GM12892 (cell line): ENCODE measurements at places on chromosomes 7 and 10.

DNA sequence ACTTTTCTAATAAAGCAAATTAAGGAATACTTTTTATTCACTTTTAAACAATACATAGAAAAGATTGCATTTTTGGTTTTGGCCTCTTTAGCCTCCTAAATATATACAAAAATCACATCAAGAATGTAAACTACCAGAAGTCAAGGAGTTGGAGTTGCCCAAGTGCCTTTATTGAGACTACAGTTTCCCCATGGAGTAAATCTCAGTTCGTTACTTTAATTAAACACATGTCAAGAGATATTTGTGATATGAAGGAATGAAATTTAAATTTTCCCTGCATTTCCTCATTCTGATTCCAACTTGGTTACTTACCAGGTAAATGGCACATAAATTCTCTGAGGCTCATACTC, 492.9 kb downstream of the TNS3 start:
- DNase-seq, result no peak

DNA sequence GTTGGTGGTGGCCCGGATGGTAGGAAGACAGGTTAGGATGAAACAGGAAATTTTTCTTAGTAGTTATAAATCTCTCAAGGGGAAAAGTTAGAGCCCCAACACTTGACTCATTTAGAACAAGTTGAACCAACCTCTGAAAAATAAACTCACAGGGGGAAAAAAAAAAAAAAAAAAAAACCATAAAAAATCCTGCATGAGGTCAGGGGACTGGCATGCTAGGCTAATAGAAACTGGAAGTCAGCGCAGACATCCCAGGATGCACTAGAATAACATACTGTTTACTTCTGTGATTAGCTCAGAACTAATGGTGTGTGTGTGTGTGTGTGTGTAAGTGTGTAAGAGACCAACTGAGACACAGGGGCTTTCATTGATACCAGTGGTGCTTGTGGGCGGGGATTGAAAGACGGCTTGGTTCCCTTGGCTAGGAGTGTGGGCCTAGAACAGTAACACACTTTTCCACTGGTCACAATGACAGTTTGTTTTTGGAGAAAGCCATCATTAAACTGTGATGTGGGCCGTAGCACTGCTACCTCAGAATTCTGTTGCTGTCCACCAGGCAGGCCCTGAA, 491.6 kb upstream of the GALNT17 start:
- no peak for DNase-seq

DNA sequence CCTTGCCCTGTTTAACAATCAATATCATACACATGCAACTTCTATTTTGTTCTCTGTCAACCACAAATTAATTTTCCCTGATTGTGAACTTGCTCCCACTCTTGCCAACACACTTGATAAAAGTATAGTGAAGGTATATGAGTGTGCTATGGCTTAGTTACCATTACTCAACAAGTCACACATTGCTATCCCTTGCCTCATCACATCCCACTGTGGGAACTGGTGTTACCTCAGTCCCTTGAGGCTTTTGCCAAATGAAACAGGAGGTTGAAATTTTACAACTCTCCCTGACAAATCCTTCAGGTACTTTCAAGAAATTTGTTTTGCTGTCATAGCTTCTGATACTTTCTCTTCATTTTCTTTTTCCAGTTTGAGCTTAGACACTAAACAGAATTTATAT, 472.5 kb upstream of the SEMA3D start:
- DNase-seq, result no peak

- DNase-seq, result no peak
Observed at GRCh38 chr7:98698976-98699375, 81.9 kb downstream of the NPTX2 start.

GRCh38 chr10:22365233-22365632, 19.9 kb downstream of the SPAG6 start:
- no peak for DNase-seq

DNA sequence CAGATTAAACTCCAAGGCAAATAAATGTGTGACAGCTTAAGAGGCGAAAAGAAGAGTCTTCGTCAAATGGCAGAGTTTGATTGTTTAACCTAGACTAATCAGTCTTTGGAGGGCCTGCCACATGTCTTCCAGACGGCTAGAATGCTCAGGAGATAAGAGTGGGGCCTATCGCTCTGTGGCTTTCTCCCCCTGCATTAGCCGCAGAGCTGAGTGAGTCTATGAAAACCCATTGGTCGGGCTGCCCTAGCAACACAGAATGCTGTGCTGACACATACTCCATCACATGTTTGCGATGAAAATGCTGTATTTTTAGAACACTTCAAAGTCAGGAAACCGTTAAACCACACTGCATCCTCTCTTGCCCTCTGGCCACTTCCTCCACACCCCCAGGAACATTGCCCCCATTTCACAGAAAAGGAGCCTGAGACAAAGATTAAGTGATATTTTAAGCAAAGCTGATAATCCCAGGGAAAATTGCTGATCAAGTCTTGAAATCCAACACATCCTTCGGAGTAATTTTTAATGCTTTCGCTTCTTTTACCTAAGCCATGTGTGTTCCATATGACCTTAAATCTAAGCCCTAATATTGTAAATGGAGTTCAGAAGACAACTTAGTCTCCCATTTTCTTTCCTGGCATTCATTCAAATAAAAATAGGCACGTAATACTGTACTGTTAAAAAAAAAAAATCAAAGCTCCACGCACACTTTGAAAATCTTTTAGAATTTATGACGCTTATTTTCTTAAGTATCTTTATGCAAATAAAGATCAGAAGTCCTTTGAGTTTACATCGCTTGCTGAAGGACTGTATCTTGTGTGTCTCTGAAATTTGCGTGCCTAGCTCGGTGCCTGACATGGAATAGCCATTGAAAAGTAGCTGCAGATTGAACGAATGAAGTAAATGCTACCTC, 161.2 kb downstream of the CELF2 start:
- DNase-seq, result peak; percentile 40

DNA sequence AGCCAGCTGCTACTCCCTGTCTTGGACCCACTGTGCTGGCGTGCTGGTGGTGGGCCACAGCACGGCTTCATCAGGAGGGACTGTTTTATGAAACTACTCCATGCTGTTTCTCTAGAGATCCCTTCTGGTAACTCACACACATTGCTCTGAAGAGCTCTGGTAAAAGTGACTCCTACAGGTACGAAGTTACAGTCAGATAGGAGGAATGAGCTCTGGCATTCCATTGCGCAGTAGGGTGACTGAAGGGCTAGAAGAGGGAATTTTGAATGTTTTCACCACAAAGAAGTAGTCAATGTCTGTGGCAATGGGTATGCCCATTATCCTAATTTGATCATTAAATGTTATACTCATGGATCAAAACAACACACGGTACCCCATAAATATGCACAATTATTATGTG, 609 bp downstream of the MAT1A start:
- no peak for DNase-seq

- no peak for DNase-seq
Observed at GRCh38 chr10:70399177-70399576, 4.8 kb upstream of the EIF4EBP2 start.

DNA sequence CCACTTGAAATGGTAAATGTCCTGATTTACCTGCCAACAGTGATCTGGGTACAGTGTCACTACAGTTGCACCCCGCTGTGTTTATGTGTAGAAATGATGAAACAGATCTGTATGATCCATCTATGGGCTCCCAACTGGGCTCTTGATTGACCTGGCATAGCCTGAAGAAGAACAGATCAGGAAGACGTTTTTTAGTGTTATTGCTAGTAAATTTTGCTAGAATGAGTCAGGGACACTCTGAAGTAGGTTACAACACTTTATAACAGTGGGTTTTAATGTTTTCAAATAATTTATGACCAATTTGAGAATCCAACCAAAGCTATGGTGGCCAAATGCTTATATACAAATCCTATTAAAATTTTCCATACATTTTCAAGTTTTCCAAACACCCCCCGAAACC, 110.3 kb downstream of the DKK1 start:
- no peak for DNase-seq

- DNase-seq, result no peak
Observed at GRCh38 chr7:41298409-41298808, 404.5 kb downstream of the INHBA start.

- peak; percentile 30 for DNase-seq
Observed at GRCh38 chr7:6652446-6653011, 15.4 kb downstream of the ZNF316 start.

- DNase-seq, result peak; percentile 34
Observed at GRCh38 chr7:140640060-140640637, 464 bp downstream of the DENND2A start.

DNA sequence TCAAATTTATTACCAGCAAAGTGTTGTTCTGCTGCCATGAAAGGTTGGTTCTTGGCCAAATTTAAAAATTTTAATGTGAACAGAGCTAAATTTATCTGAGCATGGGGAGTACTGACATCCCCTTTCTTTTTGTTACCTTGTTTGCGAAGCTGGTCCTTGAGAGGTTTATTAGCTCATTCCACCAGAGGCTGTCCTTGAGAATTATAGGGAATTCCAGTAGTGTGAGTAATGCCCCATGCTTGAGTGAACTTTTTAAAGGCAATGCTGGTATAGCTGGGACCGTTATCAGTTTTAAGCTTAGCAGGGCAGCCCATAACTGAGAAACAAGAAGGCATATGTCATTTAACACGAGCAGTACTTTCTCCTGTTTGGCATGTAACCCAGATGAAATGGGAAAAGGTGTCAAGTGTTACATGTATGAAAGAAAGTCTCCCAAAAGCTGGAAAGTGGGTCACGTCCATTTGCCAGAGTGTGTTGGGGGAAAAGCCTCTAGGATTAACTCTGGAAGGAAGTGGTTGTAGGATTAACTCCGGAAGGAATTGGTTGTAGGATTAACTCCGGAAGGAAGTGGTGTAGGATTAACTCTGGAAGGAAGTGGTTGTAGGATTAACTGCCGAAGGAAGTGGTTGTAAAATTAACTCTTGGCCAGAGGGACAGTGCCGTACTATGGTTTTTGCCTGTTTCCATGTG, 37.3 kb upstream of the AKR1C2 start:
- DNase-seq, result no peak

DNA sequence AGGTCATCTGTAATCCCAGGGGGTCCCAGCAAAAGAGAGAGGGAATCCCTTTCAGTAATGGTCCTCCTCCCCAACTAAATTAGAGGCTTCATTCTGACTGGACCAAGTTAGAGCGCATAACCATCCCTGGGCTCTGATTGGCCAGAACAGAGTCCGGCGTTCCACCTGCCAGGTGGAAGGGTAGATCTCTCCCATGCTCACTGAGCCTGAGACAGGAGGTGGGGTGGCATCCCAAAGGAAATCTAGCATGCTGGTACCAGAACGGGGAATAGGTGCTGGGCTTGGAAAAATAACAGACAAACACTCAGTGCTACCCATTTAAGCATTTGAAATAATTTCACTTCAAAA, 21.0 kb upstream of the TSPAN33 start:
- DNase-seq, result no peak

DNA sequence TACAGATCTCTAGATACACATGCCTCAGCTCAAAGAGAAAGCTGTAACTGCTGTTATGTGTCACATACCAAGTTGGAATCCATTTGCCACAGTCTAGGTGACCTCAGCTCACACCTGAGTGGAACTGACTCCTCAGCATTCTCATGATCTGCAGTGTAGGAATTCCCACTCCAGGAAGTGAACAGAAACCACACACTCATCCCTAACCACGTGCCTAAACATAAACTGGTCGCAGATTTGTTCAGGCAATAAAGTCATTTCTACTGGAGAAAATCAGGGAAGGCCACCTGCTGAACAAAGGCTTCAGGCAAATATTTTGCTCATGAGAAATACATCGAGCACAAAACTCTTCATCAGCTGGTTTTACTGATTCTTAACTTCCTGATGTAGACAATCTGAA, 23.0 kb upstream of the ZMYND11 start:
- DNase-seq, result no peak
